ENCODE measurements at places on chromosomes 12 and 14.
A peak's percentile ranks its signal among the peaks of the same experiment; 100 is the strongest.

GRCh38 chr14:44963775-44964380 lies 1.9 kb downstream of the TOGARAM1 start:
- no peak for DNase-seq

DNA sequence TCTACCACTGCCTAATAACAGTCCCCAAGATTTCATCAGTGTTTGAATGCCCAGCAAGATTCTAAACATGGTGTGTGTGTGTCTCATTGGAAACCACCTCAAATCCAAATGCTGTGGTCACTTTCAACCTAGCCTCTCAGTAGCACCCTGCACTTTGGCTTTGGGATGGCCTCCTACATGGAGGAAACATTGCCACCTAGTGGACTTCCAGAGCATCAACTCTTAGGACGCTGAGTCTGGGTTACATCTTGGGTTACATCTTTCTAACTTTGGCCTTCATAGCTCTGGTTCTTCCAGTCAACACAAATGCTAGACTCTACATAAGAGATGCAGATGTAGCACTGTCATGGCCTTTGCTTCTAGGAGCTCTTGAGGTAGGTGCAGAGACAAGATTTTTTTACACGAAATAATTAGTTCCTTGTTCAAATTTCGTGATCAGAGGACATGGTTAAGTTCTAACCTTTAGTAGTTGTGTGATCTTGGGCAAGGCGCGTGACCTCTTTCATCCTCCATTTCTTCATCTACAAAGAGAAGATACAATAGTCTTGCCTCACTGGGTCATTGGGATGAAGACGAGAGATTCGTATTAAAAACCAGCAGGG lies 113.5 kb upstream of the VASH1 start:
- DNase-seq = peak; percentile 32

DNA sequence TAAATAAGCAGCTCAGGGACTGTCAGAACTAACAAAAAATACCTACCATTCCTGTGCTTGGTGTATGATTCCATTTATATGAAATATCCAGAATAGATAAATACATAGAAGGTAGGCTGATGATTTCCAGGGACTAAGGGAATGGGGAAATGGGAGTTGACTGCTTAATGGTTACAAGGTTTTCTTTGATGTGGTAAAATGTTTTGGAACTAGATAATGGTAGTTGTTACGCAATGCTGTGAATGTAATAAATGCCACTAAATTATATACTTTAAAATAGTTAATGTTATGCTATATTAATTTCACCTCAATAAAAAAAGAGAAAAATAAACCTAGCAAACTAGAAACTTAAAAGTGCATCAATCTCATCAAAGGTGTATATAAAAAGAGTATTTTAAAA lies 41.1 kb downstream of the CEP83 start:
- DNase-seq = no peak

- peak; percentile 39 for DNase-seq
Observed at GRCh38 chr12:122422730-122423257, 325 bp upstream of the CLIP1 start.

GRCh38 chr14:60085085-60085484 lies 6.6 kb upstream of the PCNX4 start:
- DNase-seq = no peak

- no peak for DNase-seq
Observed at GRCh38 chr12:15334225-15334624, 11.9 kb downstream of the PTPRO start.

- DNase-seq = no peak
Observed at GRCh38 chr12:9052610-9053009, 63.1 kb downstream of the A2M start.

GRCh38 chr14:94914191-94914590 lies 144.3 kb upstream of the GSC start:
- no peak for DNase-seq

GRCh38 chr14:63650256-63650952 lies 8.7 kb upstream of the WDR89 start:
- DNase-seq = no peak

DNA sequence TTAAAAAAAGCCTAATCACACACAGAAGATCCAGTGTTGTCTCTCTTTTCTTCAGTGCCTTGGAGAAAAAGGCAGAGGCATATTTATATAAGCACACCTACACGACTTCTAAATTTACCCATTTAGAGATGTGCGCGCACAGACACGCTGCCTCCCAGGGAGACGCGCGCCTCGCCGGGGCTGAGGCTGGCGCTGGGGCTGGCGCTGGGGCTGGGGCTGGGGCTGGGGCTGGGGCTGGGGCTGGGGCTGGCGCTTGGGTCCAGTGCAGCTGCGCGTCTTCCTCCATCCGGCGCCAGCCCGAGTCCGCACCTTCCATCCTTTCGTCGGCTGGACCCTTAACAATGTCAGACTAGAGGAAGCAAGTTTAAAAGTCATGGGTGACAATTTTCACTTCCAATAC lies 118.4 kb upstream of the ARID2 start:
- no peak for DNase-seq

GRCh38 chr12:93361151-93361919 lies 16.4 kb upstream of the NUDT4 start:
- DNase-seq = no peak

- DNase-seq = no peak
Observed at GRCh38 chr12:44848703-44849085, 27.4 kb downstream of the NELL2 start.

DNA sequence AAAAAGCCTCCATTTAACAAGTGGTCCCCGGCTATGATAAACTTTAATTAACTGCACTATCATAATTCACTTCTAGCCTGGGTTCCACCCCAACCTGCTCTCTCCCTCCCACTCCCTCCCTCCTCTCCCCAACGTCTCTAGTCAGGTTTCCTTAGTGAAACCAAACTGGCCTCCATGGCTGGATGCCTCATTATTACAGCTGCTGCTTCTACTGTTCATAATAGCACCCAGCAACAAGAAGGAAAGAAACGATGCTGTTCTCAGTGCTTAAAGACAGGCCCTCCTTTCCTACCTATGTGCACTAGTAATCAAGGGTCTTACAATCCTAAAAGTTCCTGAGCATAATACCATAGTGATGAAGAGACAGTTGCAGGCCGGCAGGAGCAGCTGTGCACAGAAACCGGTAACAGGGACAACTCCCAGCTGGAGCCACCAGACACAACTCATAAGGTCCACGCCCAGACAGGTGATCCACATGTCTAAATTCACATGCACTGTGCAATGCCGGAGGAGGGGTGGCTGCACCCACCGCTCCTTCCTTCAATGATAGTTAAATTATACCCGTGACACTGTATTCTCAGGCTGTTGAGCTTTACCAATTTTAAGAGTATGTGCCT lies 6.2 kb downstream of the IRF2BPL start:
- no peak for DNase-seq

- DNase-seq = no peak
Observed at GRCh38 chr12:130601327-130601726, 114.8 kb downstream of the RIMBP2 start.

- DNase-seq = no peak
Observed at GRCh38 chr14:101969481-101969880, 5.1 kb downstream of the DYNC1H1 start.

GRCh38 chr12:27779416-27779919 lies 565 bp upstream of the KLHL42 start:
- peak; percentile 14 for DNase-seq

DNA sequence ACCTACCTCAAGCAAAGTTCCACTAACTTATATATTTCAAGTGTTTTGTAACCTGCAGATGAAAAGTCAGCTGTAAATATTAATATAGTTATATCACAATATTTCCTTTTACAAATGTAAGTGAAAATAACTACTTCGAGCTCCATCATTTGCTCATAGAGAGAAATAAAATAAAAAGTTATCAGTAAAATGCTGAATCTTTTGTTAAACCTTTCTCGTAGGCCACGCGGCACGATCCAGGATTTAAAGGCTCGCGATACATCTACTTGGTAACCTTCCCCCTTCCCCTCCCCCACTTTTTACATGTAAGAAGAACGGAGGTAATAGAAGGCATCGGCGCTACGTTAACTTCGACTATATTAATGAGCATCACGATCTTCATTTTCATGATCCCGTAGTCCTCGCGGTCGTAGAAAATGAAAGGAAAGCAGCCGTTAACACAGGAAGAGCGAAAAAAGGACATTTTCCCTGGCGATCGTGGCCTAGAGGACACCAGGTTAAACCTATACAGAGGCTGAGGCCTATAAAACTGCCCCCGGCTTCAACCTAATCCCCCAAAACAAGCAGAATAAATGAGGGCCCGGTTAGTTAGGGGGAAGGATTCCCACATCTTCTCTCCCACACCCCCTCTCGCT lies 508 bp downstream of the HNRNPC start:
- no peak for DNase-seq

- DNase-seq = no peak
Observed at GRCh38 chr12:1930803-1931597, 12.5 kb upstream of the CACNA2D4 start.
